ENCODE measurements at places on chromosomes 12 and 14.

DNA sequence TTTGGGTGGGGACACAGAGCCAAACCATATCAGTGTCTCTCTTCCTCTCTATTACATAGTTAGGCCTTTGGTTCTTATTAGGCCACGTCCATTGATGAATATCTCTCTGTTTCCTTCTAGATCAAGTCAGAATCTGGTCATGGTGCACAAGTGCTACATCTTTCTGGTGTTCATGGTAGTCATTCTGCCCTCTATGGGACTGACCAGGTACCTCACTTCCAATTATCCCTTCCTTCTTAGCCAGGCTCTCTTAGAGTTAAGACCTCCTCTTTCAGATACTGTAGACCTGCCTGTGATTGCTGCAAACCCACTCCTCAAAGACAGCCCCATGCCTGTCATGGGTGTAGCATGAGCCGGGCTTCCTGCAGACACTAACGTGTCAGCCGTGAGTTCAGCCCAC lies 25.2 kb downstream of the NGB start:
- no peak for DNase-seq

GRCh38 chr14:23085458-23085857 lies 9.5 kb downstream of the ACIN1 start:
- DNase-seq: no peak

GRCh38 chr12:29728030-29728429 lies 55.7 kb downstream of the TMTC1 start:
- DNase-seq: no peak

GRCh38 chr12:18990856-18991255 lies 138.7 kb upstream of the PLEKHA5 start:
- DNase-seq: no peak

GRCh38 chr14:105165761-105166485 lies 2.7 kb downstream of the JAG2 start:
- no peak for DNase-seq

GRCh38 chr12:128534906-128535305 lies 267.9 kb downstream of the TMEM132C start:
- no peak for DNase-seq

DNA sequence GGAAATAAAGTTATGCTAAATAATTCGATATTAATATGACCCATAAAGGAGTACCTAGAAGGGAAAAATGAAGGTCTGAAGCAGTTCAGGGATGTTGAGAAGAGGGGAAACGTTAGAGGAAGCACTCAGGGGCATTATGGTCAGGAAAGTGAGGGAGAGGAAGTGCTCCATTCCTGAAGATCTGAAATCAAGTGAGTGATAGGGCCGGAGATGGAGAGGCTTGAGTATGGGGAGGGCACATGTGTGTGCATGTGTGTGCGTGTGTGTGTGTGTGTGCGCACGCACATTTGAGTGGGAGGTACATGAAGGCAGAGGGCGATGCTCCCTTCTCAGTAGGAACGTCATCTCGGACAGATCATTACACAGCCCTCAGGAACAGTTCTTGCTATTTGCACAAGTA lies 4.9 kb upstream of the DCD start:
- DNase-seq: no peak

DNA sequence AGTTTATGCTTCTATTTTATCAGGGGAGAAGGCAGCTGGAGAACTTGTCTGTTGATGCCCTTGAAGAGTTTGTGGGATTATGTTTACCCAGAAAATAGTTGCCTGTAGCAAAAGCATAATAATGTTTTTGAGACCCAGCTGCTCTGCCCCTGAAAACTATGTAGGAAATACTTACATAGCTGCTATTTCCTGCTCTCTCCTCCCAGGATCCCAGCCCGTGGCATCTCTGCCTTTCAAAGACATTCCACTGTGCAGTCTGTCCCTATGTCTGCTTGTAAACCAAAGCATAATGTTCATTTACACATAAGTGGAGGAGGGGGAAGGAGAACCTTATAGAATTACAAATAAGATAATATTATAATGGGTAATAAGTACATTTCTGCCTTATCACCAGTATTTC lies 198.7 kb downstream of the SYT1 start:
- no peak for DNase-seq

GRCh38 chr12:123384318-123384993 lies 524 bp downstream of the KMT5A start:
- no peak for DNase-seq

GRCh38 chr14:106556665-106557289 lies 1030.4 kb downstream of the TMEM121 start:
- peak; percentile 43 for DNase-seq

- no peak for DNase-seq
These were observed 9.3 kb downstream of the ST8SIA1 start for GRCh38 chr12:22325218-22325617.

- DNase-seq: no peak
These were observed 4.4 kb downstream of the XRCC3 start for GRCh38 chr14:103710771-103711377.

- DNase-seq: no peak
These were observed 59.8 kb upstream of the SLC38A2 start for GRCh38 chr12:46432325-46432724.

DNA sequence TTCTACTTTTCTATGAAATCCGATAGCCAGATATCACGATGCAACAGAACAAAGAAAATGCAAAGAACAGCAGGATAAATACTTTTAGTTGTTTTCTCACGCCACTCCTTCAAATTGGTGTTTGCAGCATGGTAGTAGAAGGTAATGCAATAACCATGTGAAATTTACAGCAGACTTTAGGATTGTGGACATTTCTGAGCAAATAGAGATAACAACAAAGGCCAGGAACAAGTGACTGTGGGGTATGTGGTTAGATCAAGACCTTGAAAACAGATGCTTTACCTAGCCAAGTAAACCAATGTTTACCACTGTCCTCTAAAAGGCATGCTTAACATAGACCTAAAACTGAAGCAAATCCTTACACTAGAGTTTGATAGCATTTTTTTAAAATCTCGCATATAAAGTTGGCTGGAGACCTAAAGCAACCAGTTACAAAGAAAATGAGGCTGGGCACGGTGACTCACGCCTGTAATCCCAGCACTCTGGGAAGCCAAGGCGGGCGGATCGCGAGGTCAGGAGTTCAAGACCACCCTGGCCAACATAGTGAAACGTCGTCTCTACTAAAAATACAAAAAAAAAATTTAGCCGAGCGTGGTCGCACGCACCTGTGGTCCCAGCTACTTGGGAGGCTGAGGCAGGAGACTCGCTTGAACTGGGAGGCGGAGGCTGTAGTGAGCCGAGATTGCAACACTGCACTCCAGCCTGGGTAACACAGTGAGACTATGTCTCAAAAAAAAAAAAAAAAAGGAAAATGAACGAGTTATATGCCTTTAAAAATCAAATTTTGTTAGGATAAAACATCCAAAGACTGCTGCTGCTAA lies 123.2 kb upstream of the FOXN3 start:
- no peak for DNase-seq

GRCh38 chr12:5259523-5259922 lies 172.4 kb upstream of the NTF3 start:
- no peak for DNase-seq

DNA sequence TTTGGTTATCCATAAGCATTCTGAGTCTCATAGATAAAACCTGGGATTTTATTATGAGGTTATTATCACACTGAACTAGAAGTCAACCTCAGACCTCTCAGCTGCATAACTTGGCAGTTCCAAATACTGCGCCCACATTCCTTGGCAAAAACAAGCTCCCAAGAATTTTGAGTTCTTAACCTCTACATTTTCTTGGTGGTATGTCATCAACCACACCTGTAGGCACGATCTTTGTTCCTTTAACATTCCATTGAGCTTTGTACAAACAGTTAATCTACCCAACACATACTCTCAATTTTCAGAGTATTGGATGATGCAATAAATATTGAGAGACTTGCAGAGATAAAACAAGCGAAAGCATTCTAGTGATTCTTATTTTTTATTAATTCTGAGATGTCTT lies 371.8 kb upstream of the PRICKLE1 start:
- DNase-seq: no peak

- peak; percentile 34 for DNase-seq
These were observed 489.8 kb downstream of the DIO2 start for GRCh38 chr14:79721399-79722084.

All from D341Med (cell line).